ENCODE measurements at places on chromosomes 12 and 14. TPM values are rescaled to one million over a fixed set of nuclear protein-coding genes. Genes with fewer than 3 reads are reported as not detected.

The POTEG gene
- not detected for total RNA-seq

DNA sequence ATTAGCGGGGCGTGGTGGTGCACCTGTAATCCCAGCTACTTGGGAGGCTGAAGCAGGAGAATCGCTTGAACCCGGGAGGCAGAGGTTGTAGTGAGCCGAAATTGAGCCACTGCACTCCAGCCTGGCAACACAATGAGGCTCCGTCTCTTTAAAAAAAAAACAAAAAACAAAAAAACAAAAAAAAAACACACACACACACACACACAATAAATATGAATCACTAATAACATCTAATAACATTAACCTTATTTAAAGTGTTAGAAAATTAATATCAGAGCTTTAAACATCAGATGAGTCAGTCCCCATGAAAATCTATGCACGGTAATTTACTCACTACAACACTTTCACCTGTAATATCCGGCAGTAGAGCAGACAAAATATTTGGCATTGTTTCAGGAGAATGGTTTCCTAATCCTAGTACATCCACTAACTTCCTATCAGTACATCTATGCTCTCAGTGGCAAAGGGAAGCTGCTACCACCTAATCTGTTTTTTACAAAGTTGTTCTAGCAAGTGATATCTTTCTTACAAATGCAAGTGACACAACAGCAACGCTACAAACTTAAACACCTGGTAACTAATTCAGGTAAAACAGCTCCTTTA, 36.2 kb downstream of the MED13L start:
- DNase-seq: no peak

GRCh38 chr12:6936636-6937480, 6.8 kb upstream of the RNU7-1 start:
- no peak for DNase-seq

DNA sequence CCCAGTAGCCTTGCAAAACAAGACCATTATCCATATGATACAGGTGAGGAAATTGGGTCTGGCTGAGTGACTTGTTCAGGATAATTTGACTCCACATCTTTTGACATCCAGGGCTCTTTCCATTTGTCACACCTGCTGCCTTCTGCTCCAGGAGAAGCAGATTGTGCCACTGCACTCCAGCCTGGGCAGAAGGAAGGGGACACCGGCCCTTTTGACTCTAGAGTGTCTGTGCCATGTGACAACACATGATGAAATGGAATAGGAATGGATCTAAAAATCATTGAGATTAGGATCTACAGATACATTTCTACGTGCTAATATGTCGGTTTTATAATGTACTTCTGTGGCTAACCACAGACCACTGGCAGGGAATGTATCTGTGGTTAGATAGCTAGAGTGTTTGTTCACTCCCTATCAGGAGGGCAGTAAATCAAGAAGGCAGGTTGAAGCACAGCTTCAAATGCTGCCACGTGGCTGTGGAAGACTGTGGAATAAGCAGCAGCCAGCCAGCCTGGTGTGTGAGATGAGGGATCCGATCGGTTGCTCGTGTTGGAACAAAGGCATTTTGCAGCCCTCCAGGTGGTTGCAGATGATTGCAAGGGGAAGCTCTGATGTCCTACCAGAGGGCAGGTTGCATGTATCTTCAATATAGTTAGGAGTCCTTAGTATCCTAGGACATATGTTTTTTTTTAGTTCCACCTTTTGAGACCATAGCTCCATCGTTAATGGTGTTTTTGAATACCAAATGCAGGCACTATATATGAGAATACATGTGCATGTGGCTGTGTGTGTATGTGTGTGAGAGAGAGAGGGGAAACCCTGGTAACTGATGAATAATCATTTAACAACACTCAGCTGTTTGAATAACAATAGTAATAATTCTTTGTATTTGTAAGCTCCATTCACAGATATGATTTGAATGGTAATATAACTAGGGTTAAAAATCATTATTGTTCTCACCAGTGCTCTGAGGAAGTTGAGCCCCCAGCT, 28.6 kb downstream of the EML1 start:
- DNase-seq: no peak

DNA sequence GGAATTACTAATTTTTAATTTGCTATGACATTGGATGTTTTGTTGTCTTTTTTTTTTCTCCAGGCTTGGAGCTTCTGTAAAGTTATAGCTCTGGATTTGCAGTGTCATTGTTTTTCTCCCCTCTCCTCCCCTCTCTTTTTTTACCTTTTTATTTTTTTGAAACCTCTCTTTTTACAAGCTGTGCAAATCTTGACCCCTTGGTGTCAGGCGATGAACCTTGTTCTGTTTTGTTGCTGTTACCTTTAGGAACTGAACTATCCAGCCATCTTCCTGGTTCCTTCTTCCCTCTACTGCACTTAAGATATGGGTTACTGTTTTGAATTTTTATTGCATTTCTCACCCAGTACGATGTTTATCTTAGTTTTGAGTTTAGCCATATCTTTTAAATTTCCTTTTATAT, 13.7 kb downstream of the KTN1 start:
- no peak for DNase-seq

The KRT77 gene
- not detected for total RNA-seq

The TAS2R7 gene
- not detected for total RNA-seq

DNA sequence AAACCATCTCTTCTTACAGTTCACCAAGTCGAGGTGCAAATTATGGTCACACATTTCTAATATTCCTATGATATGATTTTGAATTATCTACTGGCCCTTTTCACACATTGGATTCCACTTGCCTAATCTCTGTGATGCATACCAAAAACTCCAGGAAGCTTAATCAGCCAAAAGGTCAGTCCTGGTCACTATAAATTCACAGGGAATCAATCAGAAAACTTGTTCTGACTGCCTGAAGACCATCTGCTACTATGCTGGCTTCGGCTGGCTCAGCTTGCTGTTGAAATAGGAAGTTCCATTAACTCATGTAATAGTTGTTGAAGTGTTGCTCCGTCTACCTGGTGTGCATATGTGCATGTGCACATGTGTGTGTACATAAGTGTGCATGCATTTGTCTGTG, 142.8 kb upstream of the FLRT2 start:
- DNase-seq: no peak

DNA sequence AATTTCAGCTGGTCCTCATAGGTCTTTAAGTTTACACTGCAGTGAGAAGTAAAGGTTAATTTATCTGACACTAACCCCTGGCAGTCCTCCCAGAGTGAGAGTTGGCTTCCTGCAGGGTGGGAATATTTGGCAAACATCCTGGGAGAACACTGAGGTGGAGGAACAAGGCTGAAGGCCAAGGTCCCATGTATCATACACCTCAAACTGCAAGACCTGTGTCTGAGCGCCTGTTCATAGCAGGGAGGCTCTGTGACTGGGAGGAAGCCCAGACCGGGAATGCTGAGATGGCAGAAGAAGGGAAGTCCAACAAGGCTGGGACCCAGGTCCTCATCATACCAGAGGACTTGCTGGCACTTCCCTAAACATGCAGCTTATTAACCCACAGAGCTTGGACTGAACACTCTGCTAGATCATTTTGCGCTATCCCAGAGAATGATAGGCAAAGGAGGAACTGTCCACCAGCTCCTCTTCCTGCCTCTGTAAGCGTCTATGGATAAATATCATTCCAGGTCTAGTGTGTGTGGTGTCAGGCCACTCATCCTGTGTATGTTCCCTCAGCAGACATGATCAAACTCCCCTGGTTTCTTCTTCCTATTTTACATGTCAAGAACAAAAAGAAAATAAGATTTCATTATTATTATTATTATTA, 199.6 kb upstream of the CNOT2 start:
- DNase-seq: no peak

DNA sequence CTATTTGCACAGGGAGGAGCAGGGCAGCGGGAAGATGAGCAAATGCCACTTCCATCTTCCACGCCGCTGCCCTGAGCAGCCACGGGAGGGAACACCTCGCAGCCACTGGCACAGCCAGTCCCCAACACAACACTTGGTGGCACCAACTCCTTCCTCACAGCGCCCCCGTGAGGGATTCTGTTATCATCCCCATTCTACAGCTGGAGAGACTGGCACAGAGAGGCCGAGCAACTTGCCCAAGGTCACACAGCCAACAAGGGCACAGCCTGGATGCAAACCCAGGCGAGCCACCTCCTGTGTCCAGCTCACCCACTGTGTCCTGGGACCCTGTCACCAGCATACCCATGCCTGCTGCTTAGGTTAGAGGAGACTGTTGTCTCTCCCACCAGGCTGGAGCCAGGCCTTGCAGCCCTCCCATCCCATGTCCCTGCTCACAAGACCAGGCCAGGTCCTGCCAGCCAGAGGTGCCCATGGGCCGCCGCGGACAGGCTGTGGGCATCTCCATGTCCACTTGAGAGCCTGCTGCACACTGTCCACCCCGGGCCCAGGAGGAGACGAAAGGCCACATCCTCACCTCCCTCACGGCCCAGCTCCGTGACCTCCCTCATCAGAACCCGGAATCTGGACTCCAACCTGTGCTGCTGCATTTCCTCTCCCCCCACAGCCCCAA, 57.0 kb downstream of the NCOR2 start:
- DNase-seq: no peak

GRCh38 chr14:81211844-81212243, 8.9 kb downstream of the GTF2A1 start:
- DNase-seq: no peak

The GSG1 gene
- total RNA-seq: not detected

GRCh38 chr14:32202998-32203882, at the start of gene RNU6-8:
TSS of gene RNU6-8 (minus strand) at chr14:32203269.
- peak; percentile 95 for DNase-seq

- no peak for DNase-seq
Observed at GRCh38 chr14:106657460-106657859, 1131.1 kb downstream of the TMEM121 start.

- DNase-seq: no peak
Observed at GRCh38 chr14:71136386-71137060, 229.3 kb downstream of the PCNX1 start.

The PLD4 gene
- 0.71 TPM for total RNA-seq

DNA sequence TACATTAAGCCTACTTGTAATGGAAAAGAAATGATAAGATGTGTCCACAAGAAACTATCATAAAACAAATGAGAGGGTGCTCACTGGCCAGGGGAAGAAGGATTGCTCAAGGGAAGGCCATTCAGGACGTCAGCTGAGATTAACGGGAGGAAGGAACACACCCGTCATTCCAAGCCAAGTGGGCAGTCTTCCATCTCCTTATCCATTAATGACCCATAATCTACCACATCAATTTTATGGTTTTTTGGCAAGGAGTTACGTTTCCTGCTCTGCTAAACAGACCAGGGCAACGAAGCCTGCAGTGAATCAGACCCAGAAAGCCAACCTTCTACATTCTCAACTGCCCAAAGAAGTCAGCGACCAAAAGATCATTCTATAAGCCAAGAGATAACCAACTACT, 25.1 kb downstream of the PRKAB1 start:
- DNase-seq: no peak

DNA sequence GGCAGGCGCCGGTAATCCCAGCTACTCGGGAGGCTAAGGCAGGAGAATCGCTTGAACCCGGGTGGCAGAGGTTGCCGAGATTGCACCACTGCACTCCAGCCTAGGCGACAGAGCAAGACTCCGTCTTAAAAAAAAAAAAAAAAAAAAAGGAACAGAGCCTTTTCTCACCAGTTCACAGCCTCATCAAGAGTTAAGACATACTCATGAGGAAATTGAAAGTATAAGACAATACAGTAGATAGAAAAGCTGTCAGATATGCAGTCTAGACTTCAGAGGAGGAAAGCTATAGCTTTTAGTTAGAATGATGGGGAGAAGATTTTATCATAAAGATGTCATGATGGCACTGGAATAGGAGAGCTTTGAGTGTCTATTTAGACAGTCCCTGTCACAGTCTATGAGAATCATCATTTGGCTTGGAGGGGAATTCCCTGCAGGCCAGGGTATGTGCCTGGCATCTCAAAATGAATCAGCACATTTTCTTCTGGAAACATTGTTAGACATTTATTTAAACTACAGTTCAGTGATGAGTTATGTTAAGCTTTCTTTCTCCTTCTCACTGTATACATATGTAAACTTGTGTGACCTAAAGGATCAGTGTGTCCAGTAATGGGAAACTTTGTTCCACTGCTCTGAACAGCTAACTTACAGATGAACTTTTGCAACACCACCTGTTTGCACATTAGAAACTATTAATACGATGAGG, 2.9 kb upstream of the RAB35 start:
- no peak for DNase-seq

DNA sequence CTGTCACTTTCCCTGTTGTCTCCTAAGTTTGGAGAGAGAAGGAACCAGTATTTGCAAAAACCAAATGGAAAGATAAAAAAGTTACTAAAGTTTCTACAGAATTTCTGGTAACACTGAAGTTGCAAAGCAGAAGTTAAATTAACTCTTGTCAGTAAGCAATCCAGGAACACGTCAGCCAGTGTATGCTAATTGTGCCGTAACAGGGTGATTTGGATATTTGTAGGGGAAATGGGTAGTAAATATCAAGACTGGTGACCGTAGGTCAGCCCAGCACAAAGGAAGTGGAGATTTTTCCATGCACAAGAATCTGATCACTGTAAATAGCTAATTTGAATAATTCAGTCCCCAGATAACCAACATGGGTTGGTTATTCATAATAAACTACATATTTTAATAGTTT, 2.3 kb downstream of the CDKN1B start:
- DNase-seq: no peak

GRCh38 chr14:50103558-50103957, 12.8 kb downstream of the VCPKMT start:
- no peak for DNase-seq

DNA sequence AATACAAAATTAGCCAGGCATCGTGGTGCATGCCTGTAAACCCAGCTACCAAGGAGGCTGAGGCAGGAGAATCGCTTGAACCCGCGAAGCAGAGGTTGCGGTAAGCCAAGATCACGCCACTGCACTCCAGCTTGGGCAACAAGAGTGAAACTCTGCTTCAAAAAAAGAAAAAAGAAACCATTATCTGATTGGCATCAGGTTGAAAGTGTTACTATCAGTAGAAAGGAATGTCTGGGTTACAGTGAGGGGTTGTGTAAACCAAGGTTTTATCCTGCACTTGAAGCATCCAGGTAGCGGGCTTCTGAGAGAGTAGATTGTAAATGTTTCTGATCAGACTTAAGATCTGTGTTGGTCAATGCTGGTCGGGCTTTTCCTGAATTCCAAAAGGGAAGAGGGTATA, 14.1 kb upstream of the OXA1L start:
- no peak for DNase-seq

The TAS2R8 gene
- total RNA-seq: 0.49 TPM

DNA sequence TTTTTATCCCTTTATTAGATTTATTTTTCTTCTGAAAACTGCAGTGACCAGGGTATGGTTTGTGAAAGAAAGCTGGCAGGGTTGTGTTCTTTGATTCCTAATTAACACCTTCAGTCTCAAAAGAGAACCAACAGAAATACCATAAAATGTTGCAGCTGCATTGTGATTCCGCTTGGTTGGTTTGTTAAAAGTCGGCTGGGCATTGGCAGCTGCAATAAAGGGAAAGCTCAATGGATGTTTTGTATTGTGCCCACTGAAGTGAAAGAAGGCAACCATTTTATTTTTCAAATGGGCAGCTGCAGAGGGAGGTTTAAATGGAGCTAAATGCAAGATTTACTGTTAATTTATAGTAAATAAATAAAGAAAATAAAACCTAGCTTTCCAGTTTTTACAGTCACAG, 16.7 kb downstream of the LGR5 start:
- DNase-seq: no peak

The INHBC gene
- not detected for total RNA-seq
